Naive B cell (primary cell): ENCODE measurements at places on chromosomes 2 and 18.

- H3K36me3 ChIP-seq: peaks cover 7% of the 10 kb centered on the region
- peaks cover 8% of the 10 kb centered on the region for H3K4me1 ChIP-seq
- H3K4me3 ChIP-seq: no peak overlapping the region
- no peak for DNase-seq
- H3K27ac ChIP-seq: no peak overlapping the region
These were observed 112.4 kb downstream of the LDLRAD4 start for GRCh38 chr18:13330996-13331395.

DNA sequence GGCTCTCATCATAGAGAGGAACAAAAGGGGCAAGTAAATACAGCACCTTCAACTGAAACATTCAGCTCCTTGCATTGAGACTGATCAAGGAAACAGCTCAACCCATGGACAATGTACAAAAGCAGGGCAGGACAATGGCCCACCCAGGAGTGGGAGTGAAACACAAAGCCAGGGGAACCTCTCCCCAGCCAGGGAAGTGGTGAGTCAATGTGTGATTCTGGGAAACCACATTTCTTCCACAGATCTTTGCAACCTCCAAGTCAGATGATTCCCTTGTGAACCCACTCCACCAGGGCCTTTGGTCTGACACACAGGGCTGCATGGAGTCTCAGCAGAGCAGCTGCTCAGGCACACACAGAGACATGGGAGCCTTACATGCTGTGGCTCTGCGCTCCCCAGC lies 294.5 kb downstream of the NR4A2 start:
- no peaks in the 10 kb centered on the region for H3K4me1 ChIP-seq
- no peak for DNase-seq
- H3K4me3 ChIP-seq: no peak overlapping the region
- no peaks in the 10 kb centered on the region for H3K36me3 ChIP-seq
- no peaks in the 10 kb centered on the region for H3K27me3 ChIP-seq

- H3K36me3 ChIP-seq: no peaks in the 10 kb centered on the region
- no peak for DNase-seq
- H3K27me3 ChIP-seq: peaks cover 11% of the 10 kb centered on the region
These were observed 204.8 kb upstream of the SH3BP4 start for GRCh38 chr2:234747032-234747431.

DNA sequence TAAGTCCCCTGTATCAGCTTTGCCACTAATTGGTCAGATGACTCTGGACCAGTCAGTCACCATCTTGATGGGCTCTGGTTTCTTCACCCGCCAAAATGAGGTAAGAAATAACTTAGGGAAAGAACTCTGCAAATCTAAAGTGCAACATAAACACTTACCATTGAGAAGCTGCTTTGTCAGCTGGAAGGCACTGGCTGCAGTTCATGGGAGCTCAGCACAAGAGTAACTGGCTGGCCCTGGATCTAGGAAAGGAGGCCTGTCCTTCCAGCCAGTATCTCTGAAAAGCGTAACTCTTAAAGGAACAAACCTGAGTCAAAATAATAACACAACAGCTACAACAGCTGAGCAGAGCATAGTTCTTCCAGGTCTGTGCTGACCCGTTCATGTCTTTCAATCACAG lies 123.9 kb downstream of the CACNB4 start:
- DNase-seq: no peak
- H3K27ac ChIP-seq: no peak overlapping the region
- H3K36me3 ChIP-seq: no peaks in the 10 kb centered on the region
- no peaks in the 10 kb centered on the region for H3K4me1 ChIP-seq

GRCh38 chr2:95347681-95348608 lies 50.8 kb downstream of the KCNIP3 start:
- peak overlapping the region; percentile 60 for H3K4me3 ChIP-seq
- H3K4me1 ChIP-seq: no peaks in the 10 kb centered on the region

GRCh38 chr2:105790461-105791149 lies 45.9 kb downstream of the NCK2 start:
- H3K27me3 ChIP-seq: no peaks in the 10 kb centered on the region
- H3K4me3 ChIP-seq: peak overlapping the region; percentile 73
- DNase-seq: no peak
- H3K36me3 ChIP-seq: no peaks in the 10 kb centered on the region

GRCh38 chr2:228703152-228703551 lies 521.7 kb upstream of the SPHKAP start:
- DNase-seq: no peak
- no peaks in the 10 kb centered on the region for H3K4me1 ChIP-seq
- H3K27ac ChIP-seq: no peak overlapping the region
- no peaks in the 10 kb centered on the region for H3K27me3 ChIP-seq
